ENCODE measurements at places on chromosomes 2 and 18.

DNA sequence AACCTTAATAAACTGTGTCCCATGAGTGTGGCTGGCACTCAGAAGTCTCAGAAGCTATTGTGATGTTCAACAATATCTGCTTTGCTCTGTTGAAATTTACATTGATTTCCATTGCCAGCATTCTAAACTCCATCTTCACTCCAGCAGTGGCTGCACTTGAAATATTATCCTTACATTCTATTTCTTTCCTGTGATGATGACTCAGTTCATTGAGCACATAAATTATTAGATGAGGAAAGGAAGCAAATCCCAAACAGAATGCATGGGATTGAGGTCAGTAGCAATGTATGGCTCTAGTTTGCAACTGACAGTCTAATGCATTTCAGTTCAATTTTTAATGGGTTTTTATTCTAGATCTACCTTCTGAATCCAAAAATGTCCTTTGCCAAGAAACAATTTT is 92.4 kb upstream of the TTN start:
- DNase-seq = no peak

DNA sequence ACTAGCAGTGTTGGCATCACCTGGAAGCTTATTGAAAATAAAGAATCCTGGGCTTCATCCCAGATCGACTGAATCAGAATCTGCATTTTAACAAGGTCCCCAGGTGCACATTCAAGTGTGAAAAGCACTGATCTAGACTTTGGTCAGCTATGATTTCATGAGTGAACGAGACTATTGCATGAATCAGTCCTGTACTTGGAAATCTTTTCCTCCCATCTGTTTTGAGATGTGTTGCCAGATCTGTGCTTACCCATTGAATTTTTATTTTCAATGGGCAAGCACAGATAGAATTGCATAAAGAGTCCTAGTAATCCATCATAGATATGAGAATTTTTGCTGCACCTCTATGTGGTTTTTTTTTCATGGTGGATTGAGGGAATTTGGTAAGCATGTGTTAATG is 64.0 kb downstream of the PMS1 start:
- DNase-seq = peak; percentile 16

GRCh38 chr2:31328026-31328425 is 86.5 kb downstream of the XDH start:
- no peak for DNase-seq

- no peak for DNase-seq
These were observed 135.9 kb downstream of the RHBDD1 start for GRCh38 chr2:226971770-226972169.

- peak; percentile 37 for DNase-seq
These were observed 50.2 kb upstream of the LRP1B start for GRCh38 chr2:142180820-142181533.

- no peak for DNase-seq
These were observed 10.2 kb downstream of the PROKR1 start for GRCh38 chr2:68653538-68653982.

DNA sequence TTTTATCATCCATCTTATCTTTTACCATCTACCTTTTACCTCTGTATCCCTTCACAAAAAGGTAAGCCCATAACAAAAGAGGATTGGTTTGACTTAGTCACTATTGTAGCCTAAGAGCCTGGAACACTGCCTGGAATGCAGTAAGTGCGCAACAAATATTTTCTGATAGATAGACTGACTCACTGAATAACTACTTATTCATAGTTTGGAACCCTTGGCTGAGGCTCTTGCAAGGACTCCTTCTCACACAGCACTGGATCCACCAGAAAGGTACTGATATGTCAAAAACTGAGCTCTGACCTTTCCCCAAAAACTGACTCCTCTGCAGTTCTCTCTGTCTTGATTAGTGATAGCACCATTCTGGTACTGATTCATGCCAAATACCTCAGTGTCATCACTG is 426.7 kb downstream of the SETBP1 start:
- no peak for DNase-seq

DNA sequence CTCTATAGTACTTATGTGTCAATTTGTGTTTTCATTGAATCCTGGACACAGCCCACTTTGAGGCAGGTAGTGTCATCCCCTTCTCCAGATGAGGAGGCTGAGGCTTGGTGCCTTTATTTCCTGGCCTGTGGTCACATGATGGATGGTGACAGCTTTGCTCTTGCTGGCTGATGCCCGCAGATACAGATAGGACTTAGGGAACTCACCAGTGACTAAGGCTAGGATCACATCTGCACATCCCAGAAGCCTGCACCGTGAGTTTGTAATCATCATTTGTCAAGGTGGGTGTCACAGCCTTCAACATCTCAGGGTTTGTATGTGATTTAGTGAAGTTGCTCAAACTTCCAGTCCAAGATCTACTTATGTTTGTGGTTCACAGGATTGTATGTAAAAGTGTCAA is 295.1 kb upstream of the RAB12 start:
- no peak for DNase-seq

- no peak for DNase-seq
These were observed 162.3 kb upstream of the ZSWIM2 start for GRCh38 chr2:187011206-187011832.

GRCh38 chr18:59837586-59837985 is 62.2 kb upstream of the PMAIP1 start:
- peak; percentile 68 for DNase-seq

GRCh38 chr2:97997784-97998392 is 2.1 kb upstream of the TMEM131 start:
- DNase-seq = no peak

- DNase-seq = no peak
These were observed 51.0 kb upstream of the BOD1L2 start for GRCh38 chr18:57095884-57096283.

GRCh38 chr2:26095758-26096157 is 61.9 kb downstream of the RAB10 start:
- no peak for DNase-seq

Data from Ammon's horn (tissue), 1 donor.